ENCODE measurements at places on chromosomes 2 and 18.

- no peak for DNase-seq
These were observed 158.5 kb upstream of the REV1 start for GRCh38 chr2:99648178-99648844.

GRCh38 chr2:29606104-29607037, 315.0 kb downstream of the ALK start:
- no peak for DNase-seq

DNA sequence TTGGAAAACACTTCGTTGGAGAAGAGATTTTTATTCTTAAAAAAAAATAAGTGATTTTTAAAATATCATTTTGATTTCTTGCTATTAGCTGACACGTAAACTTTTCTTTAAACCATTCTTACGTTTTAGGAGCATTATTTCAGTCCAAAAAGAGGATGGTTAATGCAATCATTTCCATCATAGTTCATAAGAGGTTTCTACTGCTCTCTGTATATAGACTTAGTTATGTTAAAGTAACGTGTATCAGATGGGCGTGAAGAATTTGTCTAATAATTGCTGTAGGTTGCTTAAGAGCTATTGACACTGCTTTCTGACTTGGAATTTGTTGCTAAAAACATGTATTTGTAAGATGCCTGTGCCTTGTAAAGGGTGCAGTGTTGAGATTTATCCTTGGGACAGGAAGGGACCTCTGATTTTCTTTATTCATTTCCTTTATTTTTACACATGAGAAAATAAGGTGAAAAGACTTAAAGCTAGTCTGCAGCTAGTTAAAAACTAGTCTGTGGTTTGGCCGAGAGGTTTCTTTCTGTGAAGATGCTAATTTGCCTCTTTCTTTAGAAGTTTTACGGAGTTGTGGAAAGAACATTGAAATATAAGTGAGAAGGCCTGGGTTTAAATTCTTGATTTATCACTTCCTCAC, 2.9 kb downstream of the ANKRD12 start:
- DNase-seq = no peak

- DNase-seq = no peak
These were observed 19.4 kb upstream of the DSC3 start for GRCh38 chr18:31061945-31062344.

DNA sequence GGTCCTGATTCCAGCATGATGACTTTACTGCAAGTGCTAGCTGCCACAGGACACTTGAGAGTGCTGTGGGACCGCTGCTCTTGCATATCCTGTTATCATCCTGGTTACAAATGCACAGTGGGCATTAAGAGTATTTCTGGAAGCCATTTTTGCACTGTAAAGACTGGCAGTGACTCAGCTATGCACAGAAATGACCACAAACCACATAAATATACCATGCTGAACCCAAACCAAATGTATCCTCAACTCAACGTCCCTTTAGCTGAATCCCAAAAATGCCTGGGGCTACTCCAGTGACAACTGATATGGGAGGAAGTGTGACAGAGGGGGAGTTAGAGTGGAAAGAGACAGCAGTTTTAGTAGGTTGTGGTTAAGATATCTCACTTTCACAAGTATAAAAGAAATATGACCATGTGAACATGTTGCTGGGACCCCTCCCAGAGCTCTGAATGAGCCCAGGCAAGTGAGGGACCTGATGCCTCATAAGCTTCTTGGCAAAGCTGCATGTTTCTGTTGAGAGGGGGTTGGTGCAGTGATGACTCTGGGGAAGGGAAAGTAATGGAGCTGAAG, 37.3 kb downstream of the RHBDD1 start:
- no peak for DNase-seq

GRCh38 chr18:8978394-8978793, 124.1 kb upstream of the NDUFV2 start:
- no peak for DNase-seq

DNA sequence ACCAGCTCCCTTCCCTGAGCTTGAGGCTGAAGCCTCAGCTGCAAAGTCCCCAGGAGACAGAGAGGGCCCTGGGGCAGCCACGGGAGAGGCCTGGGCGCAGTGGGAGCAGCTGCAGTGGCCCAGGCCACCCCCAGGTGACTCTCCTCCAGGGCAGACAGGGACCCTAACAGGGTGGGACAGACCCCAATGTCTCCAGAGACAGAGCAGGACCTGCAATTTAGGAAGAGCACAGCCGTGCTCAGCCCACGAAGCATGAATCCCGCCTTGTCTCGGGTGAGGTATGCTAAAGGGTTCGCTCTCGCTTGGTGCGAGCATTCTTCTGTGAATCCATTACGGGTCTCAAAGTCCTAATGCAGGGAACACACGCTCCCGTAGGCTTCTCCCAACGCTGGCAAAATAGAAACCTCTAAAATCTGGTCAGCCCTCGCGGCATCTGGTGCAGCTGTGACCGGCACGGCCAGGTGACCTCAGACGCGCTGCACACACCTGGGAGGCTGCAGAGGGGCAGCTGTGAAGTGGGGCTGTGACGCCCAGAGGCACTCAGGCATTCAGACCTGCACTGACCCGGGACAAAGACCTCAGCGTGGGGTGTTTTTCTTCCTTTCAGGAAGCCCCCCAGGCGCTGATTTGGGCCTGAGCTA, 12.6 kb downstream of the MBP start:
- peak; percentile 38 for DNase-seq

DNA sequence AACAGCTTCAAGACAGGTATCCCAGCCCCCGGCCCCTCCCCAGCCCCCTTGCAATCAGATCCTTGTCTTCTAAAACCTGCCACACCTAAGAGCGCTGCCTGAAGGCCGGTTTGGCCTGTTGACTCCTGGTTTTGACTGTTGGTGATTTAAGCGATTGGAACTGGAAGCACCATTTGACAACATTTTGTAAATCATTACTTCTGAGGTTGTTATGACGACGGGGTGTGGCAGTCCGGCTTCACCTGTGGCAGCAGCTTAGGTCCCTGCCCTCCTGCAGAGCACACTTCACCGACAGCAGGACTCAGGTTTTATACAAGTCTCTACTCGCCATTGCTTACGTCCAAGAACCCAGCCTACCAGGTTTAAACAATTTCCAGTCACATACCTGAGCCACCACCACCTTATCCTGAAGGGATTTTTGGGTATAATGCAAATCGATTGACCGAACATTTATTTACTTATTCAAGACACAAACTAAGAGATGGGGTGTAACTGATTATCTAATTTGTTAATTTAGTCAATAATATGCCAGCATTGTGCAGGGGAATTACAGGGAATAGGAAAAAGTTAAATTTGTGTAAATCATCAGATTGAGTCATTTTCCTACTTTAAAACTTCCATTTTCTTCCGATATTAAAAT, 707 bp upstream of the DGUOK start:
- no peak for DNase-seq

- peak; percentile 31 for DNase-seq
These were observed 38.3 kb upstream of the PTPN4 start for GRCh38 chr2:119721462-119721861.

GRCh38 chr2:78418021-78418420, 607.5 kb upstream of the REG3G start:
- DNase-seq = no peak

- DNase-seq = no peak
These were observed 30.5 kb downstream of the ZEB2 start for GRCh38 chr2:144489315-144489916.

DNA sequence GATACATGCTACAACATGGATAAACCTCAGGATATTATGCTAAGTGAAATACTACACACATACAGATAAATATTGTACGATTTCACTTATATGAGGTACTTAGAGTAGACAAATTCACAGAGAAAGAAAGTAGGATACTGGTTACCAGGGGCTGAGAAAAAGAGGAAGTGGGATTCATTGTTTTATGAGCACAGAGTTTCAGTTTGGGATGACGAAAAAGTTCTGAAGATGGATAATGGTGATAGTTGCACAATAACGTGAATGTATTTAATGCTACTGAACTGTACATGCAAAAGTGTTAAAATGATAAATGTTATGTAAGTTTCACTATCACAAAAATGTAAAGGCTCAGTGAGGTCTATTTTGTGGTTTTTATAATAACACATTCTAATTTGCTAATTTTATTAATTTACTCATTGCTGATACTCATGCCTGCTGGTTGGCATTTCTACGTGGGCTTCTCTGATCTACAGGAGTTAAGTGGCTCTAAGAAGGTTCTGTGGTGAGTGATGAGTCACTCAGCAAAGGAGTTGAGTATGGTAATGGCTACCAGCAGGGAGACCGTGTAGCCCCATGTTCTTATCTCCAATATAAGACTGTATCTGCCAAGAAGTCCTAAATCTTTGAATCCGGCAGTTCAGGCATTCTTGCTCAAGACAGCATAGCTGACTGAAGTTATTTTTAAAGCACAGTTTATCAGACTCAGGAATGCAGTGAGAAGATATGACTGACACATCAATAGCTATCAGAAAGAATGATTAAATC, 41.1 kb downstream of the UPP2 start:
- no peak for DNase-seq

- DNase-seq = no peak
These were observed 116.9 kb upstream of the FHL2 start for GRCh38 chr2:105515581-105516415.

- DNase-seq = no peak
These were observed 266.1 kb upstream of the SIX2 start for GRCh38 chr2:45275242-45275805.

GRCh38 chr2:130819226-130819607, 17.5 kb upstream of the ARHGEF4 start:
- peak; percentile 41 for DNase-seq

- DNase-seq = no peak
These were observed 245.4 kb downstream of the PID1 start for GRCh38 chr2:229025653-229026052.

GRCh38 chr2:101725038-101725437, 27.5 kb downstream of the MAP4K4 start:
- no peak for DNase-seq

- DNase-seq = no peak
These were observed 19.5 kb downstream of the RALBP1 start for GRCh38 chr18:9494778-9495331.

DNA sequence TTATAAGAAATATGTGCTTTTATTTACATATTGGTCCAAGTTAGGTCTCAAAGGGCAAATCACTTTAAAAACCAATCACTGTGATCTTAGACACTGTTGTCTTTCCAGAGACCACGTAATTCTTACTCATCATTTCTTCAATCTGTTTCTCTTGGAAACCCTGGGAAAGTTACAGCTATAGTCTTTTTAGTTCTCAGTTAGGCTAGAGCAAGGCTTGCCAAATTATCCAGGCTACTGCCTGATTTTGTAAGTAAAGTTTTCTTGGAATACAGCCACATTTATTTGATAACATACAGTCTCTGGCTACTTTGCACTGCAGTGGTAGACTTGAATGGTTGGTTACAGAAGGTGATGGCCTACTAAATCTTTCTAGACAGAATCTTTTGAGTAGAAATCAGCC, 106.0 kb downstream of the KIAA1328 start:
- DNase-seq = no peak

GRCh38 chr18:46628206-46628605, 28.8 kb downstream of the LOXHD1 start:
- no peak for DNase-seq

- DNase-seq = no peak
These were observed 25.2 kb downstream of the HRH4 start for GRCh38 chr18:24485681-24486080.

DNA sequence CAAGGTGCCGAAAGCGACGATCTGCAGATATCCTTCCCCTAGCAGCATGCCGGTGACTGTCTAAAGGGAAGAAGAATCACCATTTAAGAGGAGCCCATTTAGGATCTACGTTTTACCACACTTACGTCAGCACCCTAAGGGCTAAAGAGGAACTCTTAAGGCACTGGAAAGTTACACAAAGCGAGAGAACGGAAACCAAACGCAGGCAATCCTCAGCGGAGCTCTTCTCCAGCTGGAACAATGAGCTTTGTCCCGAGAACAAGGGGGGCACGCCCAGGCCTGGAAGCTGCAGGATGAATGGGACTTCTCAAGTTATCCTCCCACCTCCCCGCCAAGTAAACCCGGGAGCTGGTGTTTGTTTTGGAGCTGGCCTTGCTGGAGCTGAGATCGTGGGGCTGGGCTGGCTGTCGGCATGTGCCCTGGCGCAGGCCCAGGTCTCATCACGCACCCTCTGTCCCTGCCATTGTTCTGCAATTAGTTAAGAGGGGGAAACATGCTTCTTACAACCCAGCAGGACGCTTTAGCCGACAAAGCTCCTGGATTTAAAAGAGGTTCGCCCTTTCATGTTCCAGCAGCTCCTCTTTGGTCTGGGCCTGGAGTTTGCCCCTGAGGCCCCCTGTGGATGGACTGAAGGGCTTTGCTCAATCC, 36.4 kb downstream of the PXDN start:
- DNase-seq = no peak

DNA sequence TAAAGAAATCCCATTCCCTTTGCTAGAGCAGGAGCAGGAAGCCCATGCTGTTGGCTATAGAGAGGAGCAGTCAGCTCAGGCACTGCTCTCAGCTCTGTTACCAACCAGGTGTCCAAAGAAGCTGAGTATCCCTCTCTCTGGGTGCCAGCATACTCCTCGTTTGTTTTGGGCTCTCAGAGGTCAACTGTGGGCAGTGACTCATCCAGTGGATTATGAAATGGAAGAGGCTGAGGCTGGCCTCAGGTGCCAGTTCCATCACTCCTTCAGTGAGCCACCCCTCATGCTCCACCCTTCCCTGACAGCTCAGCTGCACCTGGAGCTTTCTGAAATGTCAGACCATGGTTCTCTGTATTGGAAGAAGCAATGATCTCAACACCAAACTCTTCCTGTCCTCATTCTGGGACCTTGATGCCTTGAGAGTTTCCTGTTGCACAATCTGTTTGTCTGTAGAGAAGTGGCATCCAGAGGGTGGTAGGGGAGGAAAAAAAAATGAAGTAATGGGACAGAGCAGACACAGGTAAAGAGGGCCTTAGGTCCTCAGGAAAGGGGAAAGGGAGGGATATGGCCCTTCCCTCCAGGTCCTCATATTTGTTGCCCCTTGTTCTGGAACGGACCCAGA, 31.2 kb upstream of the EN1 start:
- no peak for DNase-seq

- DNase-seq = no peak
These were observed 58.0 kb upstream of the EDAR start for GRCh38 chr2:109046925-109047508.

- DNase-seq = no peak
These were observed 702.2 kb upstream of the NRXN1 start for GRCh38 chr2:51734115-51734514.

GRCh38 chr2:70923378-70924015, 12.2 kb upstream of the ATP6V1B1 start:
- DNase-seq = peak; percentile 56

DNA sequence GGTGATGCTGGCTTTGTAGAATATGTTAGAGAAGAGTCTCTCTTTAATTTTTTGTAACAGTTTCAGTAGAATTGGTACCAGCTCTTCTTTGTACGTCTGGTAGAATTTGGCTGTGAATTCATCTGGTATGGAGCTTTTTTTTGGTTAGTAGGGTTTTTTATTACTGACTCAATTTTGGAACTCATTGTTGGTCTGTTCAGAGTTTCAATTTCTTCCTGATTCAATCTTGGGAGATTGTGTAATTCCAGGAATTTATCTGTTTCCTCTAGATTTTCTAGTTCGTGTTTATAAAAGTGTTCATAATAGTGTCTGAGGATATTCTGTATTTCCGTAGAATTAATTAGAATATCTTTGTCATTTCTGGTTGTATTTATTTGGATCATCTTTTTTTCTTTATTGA, 943.5 kb downstream of the TRIB2 start:
- DNase-seq = no peak

GRCh38 chr18:8982416-8983183, 119.9 kb upstream of the NDUFV2 start:
- DNase-seq = no peak
